ENCODE measurements at places on chromosomes 11 and 22.

DNA sequence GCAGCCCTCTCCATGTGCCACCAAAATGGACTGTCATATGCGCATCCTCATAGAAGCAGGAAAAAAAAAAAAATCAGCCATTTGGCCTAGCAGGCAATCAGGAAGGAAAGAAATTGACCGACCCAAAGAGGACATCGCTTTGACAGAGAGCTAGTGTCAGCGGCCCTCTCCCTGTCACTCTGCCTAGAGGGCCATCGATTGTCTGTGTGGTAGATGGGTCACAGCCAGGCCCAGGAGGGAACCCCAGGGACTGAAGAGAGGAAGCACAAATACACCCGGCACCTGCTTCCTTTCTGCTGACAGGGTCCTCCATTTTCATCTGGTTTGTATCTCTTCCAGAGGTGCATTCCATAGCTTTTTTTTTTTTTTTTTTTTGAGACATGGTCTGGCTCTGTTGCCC, 21.8 kb downstream of the VPS37C start:
- DNase-seq, result no peak

DNA sequence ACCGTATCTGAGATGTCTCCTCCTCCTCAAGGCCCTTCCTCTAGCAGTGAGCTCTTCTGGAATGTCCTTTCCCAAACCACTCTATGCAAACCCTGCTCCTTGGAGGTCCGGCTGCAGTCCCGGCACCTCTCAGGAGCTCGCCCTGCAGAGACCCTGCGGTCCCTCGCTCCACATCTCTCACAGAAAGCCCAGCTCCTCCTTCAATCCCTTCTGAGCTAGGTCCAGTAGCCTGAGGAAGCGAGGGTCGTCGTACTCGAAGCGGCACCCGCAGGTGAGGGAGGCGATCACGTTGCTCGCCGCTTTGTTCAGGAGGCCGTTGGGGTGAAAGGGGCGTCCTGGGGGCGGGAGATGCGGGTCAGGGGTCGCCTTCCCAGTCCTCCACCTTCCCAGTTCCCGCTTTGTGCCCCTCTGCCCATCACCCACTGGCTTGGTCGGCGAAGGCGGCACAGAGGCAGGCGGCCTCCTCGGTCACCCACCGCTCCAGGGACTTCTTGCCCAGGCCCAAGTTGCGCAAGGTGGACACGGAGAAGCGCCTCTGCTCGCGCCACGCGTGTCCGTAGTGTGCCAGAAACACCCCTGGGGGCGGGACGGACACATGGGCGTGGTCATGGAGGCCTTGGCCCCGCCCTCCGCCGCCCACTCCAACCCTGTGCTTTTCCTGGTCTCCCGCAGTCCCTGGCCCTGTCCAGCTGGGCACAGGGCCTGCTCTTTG, 21.5 kb upstream of the CYP2D6 start:
- DNase-seq, result no peak

DNA sequence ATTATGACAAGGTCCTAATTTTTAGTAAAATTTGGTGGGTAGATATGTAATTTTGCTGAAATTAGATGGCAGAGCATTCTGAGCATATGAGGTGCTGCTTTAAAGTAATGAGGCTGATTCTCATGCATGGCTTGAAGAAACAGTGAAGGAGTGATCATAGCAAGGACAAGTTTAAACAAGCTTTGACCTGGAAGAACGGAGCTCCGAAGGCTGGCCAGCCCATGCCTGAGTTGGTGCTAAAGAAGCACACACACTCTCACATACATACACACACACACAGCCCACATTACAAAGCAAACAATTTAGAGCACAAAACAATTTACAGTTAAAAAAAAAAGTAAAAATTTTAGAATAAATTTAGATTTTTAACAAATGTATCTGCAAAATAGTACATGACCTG, 150.7 kb downstream of the DCDC1 start:
- DNase-seq, result no peak

- DNase-seq, result no peak
Measured at GRCh38 chr11:94658888-94659287, 91.7 kb downstream of the PIWIL4 start.

DNA sequence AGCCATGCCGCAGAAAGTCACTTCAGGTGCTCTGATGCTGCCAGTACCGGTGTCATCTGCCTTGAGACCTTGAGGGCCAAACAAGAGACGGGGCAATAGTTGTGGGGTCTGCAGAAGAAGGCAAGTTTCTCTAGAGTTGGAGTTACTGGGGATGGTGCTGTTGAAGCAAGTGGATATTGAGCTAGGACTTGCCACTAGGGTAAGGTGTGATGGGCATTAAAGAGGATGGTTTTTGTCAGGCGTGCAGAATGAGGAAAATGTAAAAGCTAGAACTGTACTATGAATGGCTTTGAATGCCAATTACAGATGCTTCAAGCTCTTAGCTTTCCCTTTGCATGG, 61.6 kb downstream of the TNRC6B start:
- DNase-seq, result no peak

GRCh38 chr11:71255323-71255722, 2.9 kb upstream of the SHANK2 start:
- DNase-seq, result no peak

DNA sequence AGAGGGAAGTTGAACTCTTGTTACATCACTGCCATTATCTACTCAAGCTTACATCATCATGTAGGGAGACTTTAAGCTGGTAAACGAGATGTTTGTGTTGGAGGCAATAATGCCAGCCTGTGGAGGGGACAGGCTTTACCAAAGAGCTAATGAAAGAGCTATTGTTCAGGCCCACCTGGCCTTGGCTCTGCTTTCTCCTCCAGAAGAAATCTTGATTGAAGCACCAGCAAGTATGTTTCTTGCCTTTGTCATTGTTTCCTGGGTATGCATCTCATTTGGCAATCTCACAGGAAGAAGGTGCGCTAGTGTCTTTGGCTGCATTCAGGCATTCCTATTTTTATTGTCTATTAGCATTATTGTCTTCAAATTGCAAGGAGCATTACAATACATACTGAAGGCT, 16.7 kb upstream of the CARD18 start:
- DNase-seq, result no peak

GRCh38 chr22:38881464-38881871, 9.5 kb upstream of the CBX6 start:
- DNase-seq, result no peak

- DNase-seq, result no peak
Measured at GRCh38 chr11:123561431-123561800, 93.0 kb downstream of the SCN3B start.

- DNase-seq, result no peak
Measured at GRCh38 chr22:19853879-19854777, 546 bp downstream of the GNB1L start.

GRCh38 chr11:68051191-68052136, 12.6 kb downstream of the TCIRG1 start:
- DNase-seq, result peak; percentile 58

DNA sequence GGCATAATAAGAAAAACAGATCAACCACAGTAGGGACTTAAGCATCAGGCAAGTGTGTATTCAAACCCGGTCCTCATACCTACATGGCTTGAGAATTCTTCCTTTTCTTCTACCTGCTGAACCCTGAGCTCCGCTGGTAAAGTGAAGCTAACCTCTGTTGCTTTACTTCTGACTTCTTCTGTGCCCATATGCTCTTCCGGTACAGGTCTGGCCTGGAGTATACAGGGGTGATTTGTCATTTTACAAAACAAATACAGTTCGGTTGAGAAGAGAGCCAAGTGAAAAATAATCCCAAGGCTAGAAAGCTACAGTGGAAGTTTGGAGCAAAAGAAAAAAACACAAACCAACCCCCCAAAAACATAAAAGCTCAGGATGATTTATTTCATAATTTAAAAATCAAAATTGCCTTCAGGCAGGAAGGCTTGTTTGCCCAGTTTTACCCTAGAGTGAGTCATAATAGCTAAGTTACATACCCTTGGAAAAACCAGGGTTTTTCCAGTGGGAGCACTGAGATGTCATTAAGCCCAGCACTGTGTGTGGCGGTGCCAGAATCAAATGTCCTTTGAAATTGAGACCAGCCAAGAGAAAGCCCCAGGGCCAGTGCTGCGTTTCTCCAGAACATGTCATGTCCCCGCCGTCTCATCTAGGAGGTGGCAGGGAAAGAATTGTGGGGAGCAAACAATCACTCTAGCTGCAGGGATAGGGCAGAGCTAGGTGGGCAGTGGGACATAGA, 305.5 kb upstream of the ISX start:
- no peak for DNase-seq

DNA sequence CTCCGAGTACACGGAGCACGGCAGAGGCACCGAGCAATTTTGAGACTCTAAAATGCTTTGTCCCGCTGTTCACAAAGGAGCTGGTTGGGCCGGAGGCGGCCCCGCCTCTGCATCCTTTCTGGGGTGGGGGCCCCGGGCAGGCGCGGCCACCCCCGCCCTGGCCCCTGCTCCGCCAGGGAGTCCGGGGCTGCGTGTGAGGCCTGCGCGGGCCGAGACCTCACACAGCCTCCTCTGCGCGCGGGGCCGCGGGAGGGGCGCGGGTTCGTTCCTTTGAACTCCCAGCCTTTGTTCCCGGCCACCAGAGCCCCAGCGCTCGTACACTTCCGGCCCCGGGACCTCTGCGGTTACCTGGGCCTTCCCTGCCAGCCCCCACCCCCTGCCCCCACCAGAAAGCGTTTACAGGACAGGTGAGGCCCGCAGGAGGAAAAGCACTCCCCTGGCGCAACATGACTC, 1.6 kb downstream of the FGF19 start:
- no peak for DNase-seq

DNA sequence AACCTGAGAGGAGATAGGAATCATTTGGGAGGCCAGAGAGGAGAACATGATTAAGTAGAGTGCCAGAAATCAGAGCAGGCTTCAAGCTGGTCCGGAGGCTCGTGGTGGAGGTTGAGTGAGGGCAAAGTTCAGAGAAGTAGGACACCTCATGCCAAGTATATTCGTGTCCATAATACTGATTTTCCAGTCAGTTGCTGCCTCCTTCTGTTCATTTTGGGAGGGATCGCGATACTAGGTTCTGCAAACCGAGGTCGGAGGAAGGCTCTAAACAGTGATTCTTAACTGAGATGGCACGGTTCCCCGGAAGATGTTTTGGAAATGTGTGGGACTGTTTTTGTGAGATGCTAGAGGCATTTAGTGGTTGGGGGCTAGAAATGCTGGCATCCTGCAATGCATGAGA, 13.6 kb upstream of the CD3E start:
- DNase-seq, result peak; percentile 47

DNA sequence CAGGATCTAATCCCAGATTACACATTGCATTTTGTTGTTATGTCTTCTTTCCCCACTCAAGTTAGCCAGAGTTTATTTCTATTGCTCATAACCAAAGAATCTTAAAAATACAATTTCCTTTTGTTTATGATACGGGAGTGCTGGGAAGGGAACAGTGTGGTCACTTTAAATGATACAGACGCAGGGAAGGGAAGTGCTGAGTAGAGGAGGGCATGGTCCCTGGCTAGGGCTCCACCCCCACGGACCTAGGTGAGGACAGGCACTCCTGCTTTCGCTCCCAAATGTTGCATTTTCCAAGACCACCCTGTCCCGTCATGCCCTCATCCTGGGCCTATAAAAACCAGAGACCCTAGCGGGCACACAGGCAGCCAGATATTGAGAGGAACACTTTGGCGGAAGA, 30.6 kb upstream of the NARS2 start:
- DNase-seq, result no peak

GRCh38 chr22:37560608-37561211, 430 bp downstream of the CDC42EP1 start:
- no peak for DNase-seq

GRCh38 chr11:35893796-35894475, 49.9 kb upstream of the LDLRAD3 start:
- DNase-seq, result no peak

DNA sequence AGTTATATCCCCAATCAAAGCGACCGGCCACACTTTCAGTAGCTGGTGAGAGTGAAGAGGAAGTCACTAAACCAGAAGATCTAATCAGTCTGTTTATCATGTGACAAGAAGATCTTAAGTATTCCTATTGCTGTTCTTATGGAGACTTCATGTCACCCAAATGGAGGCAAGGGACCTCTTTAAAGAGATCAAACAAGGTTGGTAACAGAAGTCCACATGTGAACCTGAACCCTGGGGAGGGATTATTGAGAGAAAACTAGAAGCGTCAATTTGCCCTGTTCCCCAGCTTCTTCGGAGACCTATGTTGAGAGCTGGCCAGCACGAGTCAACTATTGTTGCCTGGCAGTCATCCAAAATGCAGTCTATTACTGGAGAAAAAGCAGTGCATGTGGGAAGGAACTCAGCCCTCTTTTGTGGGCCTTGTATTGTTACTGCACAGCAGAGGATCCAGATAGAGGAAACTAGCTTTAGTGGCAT, 76.9 kb upstream of the CTSC start:
- DNase-seq, result no peak

GRCh38 chr11:26782220-26782965, 60.5 kb upstream of the SLC5A12 start:
- DNase-seq, result no peak

GRCh38 chr11:118340449-118340848, 2.1 kb downstream of the CD3D start:
- DNase-seq, result no peak

DNA sequence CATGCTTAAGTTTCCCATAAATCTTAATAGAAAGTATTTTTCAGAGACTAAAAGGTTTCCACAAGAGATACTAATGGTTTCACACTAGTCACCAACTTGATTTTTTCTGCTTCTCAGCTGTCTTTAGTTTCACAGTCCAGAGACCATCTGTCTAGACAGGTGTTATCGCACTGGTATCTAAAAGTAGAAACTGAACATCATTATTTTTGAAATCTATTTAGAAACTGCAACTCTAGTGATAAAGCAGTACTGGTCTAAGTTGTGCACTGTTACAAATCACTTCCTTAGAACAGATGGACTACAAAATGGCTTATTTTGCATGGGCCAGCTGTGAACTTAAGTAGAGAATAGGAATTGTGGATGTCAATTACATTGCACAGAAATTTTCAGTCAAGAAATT, 78.0 kb downstream of the CNTN5 start:
- no peak for DNase-seq

GRCh38 chr22:21032037-21032867, at the start of gene SLC7A4:
Gene SLC7A4, minus strand, starts transcription at chr22:21032561. Its CDS starts 749 bp downstream, at chr22:21031812.
- no peak for DNase-seq

DNA sequence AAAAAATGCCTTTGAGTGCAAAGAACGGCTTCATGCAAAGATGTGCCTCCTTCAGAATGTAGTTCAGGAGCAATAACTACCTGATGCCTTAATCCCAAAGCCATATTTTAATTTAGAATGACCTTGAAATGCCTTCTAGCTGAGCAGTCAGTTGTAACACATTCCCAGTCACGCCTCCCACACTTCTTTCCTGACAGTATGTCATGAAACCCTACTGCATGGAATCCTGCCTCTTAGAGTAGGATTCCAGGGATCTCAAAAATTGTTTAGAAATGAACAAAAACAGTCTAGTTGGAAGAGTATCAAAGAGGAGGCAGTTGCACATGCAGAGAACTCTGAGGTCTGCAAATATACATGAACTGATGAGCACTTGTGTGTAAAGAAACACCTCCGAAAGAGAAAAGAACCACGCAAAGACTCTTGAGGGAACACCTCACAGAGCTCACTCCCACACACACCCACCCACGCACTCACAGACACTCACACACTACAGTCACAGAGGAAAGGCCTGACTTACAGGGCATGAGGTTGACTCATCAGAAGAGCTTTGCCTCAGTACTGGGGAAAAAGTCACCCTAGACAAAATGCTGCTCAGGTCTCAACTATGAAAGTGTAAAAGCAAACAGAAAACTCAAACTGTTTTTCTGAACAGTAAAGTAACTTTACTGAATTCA, 77.4 kb downstream of the GGTLC2 start:
- no peak for DNase-seq
